ENCODE measurements at places on chromosomes 5 and 9.

DNA sequence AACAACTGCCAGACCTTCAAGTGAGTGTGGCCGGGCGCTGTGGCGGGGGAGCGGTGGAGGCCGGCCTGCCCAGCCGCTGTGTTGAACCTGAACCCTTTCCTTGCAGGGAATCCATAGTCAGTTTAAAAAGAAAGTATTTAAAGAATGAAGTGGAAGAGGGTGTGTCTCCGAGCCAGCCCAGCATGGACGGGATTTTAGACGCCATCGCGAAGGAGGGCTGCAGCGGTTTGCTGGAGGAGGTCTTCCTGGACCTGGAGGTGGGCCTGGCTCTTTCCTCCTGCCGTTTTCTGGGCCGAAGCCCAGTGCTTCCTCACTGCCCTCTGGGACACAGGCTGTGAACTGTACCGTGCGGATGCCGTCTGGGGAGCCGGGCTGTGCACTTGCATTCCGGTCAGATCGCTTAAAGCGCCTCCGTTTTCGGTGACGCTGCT lies 19.1 kb downstream of the EXOC3 start:
- peaks cover 63% of the 10 kb centered on the region for H3K36me3 ChIP-seq
- no peak overlapping the region for H3K27ac ChIP-seq
- no peak overlapping the region for H3K4me3 ChIP-seq
- H3K27me3 ChIP-seq = no peaks in the 10 kb centered on the region
- H3K4me1 ChIP-seq = no peaks in the 10 kb centered on the region
- peak; percentile 25 for DNase-seq

GRCh38 chr5:157543825-157544622 lies 31.6 kb downstream of the ADAM19 start:
- no peaks in the 10 kb centered on the region for H3K36me3 ChIP-seq
- H3K4me3 ChIP-seq = no peak overlapping the region
- H3K27me3 ChIP-seq = no peaks in the 10 kb centered on the region
- no peak for DNase-seq

- H3K27me3 ChIP-seq = no peaks in the 10 kb centered on the region
- no peaks in the 10 kb centered on the region for H3K36me3 ChIP-seq
- no peak overlapping the region for H3K4me3 ChIP-seq
- H3K27ac ChIP-seq = no peak overlapping the region
- H3K4me1 ChIP-seq = no peaks in the 10 kb centered on the region
Measured at GRCh38 chr5:20028506-20028905, 40.5 kb upstream of the CDH18 start.

GRCh38 chr9:82149501-82149946 lies 161.0 kb downstream of the SPATA31D1 start:
- H3K4me3 ChIP-seq = no peak overlapping the region
- no peaks in the 10 kb centered on the region for H3K4me1 ChIP-seq
- no peaks in the 10 kb centered on the region for H3K36me3 ChIP-seq
- no peak for DNase-seq

DNA sequence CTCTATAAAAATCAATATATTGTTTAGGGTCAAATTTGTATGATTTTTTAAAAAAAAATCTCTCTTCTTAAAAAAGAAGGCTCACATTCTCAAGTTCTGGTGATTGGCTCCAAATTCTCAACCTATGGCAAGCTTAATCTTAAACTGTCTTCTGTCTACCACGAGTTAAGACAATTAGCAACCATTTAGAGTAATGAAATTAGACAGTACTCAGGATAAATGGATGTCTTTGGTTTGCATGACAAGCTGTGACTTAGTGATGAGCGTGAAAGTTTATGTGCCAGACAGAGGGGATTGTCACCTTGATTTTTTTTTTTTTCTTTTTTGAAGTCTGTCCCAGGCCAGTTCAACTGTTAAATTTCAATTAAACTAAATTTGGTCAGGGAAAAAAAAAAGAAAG lies 1632.3 kb downstream of the MAT2B start:
- no peaks in the 10 kb centered on the region for H3K4me1 ChIP-seq
- DNase-seq = no peak
- H3K27ac ChIP-seq = no peak overlapping the region
- H3K36me3 ChIP-seq = no peaks in the 10 kb centered on the region
- H3K27me3 ChIP-seq = no peaks in the 10 kb centered on the region

DNA sequence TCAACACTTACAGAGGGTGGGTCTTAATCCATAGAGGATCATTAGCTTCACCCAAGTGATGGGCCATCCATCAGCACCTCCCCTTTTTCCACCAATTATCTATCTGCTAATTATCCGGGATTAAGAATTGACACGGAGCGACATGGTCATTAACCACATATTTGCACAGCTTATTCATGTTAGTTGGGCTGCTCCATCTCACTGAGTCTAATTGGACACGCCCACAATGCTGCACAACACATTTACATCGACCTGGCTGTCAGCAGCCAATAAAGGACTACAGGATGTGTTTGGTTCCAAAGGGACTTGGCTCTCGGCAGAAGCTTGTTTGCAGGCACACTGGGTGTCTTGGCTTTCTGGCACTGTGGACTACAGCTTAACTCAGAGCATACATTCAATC lies 21.6 kb downstream of the FOXE1 start:
- no peak overlapping the region for H3K4me3 ChIP-seq
- H3K27ac ChIP-seq = no peak overlapping the region
- no peak for DNase-seq
- H3K36me3 ChIP-seq = no peaks in the 10 kb centered on the region

GRCh38 chr9:116686693-116687073 lies 422 bp upstream of the TRIM32 start:
- peak overlapping the region; percentile 85 for H3K4me3 ChIP-seq
- no peaks in the 10 kb centered on the region for H3K4me1 ChIP-seq
- no peaks in the 10 kb centered on the region for H3K27me3 ChIP-seq
- no peak overlapping the region for H3K27ac ChIP-seq
- H3K36me3 ChIP-seq = peaks cover 21% of the 10 kb centered on the region

DNA sequence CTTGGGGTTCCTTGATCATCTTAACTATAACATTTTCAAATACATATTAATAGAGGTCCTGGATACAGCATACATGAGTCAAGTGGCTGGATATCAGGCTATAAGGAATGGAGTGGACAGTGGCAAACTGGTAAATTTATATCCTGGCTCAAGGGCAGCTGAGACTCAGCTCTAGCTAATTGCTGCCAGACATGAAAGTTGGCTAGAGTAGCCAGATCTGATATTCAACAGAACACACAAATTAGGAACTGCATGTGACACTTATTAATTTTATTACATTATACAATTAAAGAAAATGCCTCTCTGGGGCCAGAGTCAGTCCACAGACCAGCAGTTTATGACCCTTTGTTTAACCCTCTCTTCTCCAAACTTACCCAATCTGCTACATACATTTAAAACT lies 206.5 kb downstream of the KCTD16 start:
- H3K4me3 ChIP-seq = no peak overlapping the region
- no peak overlapping the region for H3K27ac ChIP-seq
- no peaks in the 10 kb centered on the region for H3K4me1 ChIP-seq

DNA sequence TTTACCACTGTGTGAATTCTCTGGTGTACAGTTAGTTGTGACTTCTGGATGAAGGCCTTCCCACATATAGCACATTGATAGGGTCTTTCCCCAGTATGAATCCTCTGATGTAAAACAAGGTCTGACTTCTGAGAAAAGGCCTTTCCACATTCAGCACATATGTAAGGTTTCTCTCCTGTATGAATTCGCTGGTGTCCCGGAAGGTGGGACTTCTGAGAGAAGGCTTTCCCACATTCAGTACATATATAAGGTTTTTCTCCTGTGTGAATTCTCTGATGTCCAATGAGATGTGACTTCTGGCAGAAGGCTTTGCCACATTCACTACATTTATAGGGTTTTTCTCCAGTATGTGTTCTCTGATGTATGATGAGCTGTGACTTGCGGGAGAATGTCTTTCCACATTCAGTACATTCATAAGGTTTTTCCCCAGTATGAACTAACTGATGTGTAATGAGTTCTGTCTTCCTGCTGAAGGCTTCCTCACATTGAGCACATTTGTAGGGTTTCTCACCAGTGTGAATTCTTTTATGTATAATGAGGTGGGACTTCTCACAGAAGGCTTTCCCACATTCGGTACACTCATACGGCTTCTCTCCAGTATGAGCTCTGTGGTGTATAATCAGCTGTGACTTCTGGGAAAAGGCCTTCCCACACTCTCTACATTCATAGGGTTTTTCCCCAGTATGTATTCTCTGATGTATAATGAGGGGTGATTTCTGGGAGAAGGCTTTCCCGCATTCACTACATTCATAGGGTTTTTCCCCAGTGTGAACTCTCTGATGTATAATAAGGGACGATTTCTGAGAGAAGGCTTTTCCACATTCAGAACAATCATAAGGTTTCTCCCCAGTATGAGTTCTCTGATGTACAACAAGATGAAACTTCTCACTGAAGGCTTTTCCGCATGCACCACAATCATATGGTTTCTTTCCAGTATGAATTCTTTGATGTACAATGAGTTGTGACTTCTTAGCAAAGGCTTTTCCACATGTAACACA lies 9.1 kb downstream of the ZNF300 start:
- H3K27ac ChIP-seq = no peak overlapping the region
- H3K4me3 ChIP-seq = no peak overlapping the region
- peaks cover 81% of the 10 kb centered on the region for H3K36me3 ChIP-seq
- H3K27me3 ChIP-seq = no peaks in the 10 kb centered on the region
- H3K4me1 ChIP-seq = no peaks in the 10 kb centered on the region

GRCh38 chr5:146051678-146052077 lies 53.7 kb downstream of the PLAC8L1 start:
- H3K27me3 ChIP-seq = no peaks in the 10 kb centered on the region
- no peak overlapping the region for H3K27ac ChIP-seq
- no peaks in the 10 kb centered on the region for H3K4me1 ChIP-seq
- H3K36me3 ChIP-seq = no peaks in the 10 kb centered on the region

DNA sequence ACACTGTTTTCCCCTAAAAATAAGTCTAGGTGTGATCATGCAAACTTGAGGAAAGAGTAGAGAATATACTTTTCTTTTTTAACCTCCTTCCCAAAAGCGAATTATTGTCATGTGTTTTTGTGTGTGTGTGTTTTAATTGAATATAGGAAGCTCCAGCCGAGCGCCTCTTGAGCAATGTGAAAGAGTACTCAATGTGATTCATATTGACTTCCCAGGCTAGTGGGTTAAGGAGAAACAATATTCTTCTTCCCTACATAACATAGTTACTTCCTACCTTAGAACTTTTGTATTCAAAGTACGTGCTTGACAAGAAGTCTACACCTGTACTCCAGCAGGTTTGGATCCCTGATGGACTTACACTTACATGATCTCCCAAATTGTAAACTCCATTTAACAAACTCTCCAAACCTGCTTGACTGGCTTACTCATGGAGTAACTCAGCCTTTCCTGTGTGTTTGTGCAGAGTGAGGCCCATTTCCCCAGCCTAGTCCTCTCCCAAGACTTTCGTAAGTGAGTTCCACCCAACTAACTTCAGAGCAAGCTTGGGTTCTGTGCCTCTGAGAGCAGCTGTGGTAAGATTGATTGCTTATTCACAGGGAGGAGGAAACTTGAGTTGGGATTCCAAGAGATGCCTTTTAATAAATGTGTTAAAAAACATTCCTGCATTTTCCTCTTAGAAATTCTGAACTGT lies 9.3 kb downstream of the SLC28A3 start:
- H3K27me3 ChIP-seq = no peaks in the 10 kb centered on the region
- H3K4me1 ChIP-seq = peaks cover 4% of the 10 kb centered on the region
- no peak overlapping the region for H3K4me3 ChIP-seq
- H3K27ac ChIP-seq = no peak overlapping the region
- peaks cover 3% of the 10 kb centered on the region for H3K36me3 ChIP-seq

- no peak overlapping the region for H3K4me3 ChIP-seq
- no peaks in the 10 kb centered on the region for H3K36me3 ChIP-seq
- DNase-seq = no peak
- no peak overlapping the region for H3K27ac ChIP-seq
- no peaks in the 10 kb centered on the region for H3K27me3 ChIP-seq
- H3K4me1 ChIP-seq = no peaks in the 10 kb centered on the region
Measured at GRCh38 chr5:172595596-172596455, 45.2 kb upstream of the NEURL1B start.

GRCh38 chr9:3836011-3836410 lies 310.2 kb upstream of the RFX3 start:
- no peaks in the 10 kb centered on the region for H3K4me1 ChIP-seq
- H3K27ac ChIP-seq = no peak overlapping the region
- H3K4me3 ChIP-seq = no peak overlapping the region
- DNase-seq = no peak
- no peaks in the 10 kb centered on the region for H3K27me3 ChIP-seq

DNA sequence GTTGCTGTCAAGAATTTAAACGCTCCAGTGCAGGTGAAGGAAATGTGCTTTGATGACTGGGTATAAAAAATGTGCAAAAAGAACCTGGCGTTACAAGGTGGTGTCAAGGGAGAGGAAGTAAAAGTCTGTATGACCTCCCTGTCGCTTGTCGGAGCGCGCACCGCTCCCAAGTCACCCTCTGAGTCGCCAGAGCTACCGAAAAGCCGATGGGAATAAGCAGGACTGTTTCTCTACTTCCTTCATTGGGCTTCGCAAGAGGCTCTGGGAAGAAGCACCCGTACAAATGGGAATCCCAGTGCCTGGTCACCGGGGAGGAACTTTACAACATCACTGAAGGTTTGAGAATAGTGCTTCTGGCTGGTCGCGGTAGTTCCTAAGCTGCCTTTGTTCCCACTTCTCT lies 1.3 kb upstream of the DMRT2 start:
- H3K27me3 ChIP-seq = peaks cover 83% of the 10 kb centered on the region
- H3K27ac ChIP-seq = no peak overlapping the region
- no peak for DNase-seq
- no peaks in the 10 kb centered on the region for H3K4me1 ChIP-seq

- DNase-seq = peak; percentile 79
- no peak overlapping the region for H3K4me3 ChIP-seq
- no peaks in the 10 kb centered on the region for H3K4me1 ChIP-seq
Measured at GRCh38 chr9:25716220-25716872, 38.1 kb upstream of the TUSC1 start.

- H3K4me3 ChIP-seq = no peak overlapping the region
- H3K27me3 ChIP-seq = no peaks in the 10 kb centered on the region
- DNase-seq = no peak
- H3K27ac ChIP-seq = no peak overlapping the region
- H3K4me1 ChIP-seq = no peaks in the 10 kb centered on the region
Measured at GRCh38 chr5:145737578-145737977, 97.6 kb downstream of the PRELID2 start.

GRCh38 chr5:95715799-95716461 lies 15.2 kb upstream of the RHOBTB3 start:
- DNase-seq = no peak
- no peaks in the 10 kb centered on the region for H3K36me3 ChIP-seq
- H3K4me1 ChIP-seq = peaks cover 3% of the 10 kb centered on the region
- no peak overlapping the region for H3K27ac ChIP-seq
- no peak overlapping the region for H3K4me3 ChIP-seq
- H3K27me3 ChIP-seq = no peaks in the 10 kb centered on the region
